BJ (cell line): ENCODE measurements at places on chromosomes 5 and 9.
A peak's percentile ranks its signal among the peaks of the same experiment; 100 is the strongest.

- no peak for DNase-seq
Measured at GRCh38 chr9:77604316-77604715, 43.8 kb downstream of the GNA14 start.

DNA sequence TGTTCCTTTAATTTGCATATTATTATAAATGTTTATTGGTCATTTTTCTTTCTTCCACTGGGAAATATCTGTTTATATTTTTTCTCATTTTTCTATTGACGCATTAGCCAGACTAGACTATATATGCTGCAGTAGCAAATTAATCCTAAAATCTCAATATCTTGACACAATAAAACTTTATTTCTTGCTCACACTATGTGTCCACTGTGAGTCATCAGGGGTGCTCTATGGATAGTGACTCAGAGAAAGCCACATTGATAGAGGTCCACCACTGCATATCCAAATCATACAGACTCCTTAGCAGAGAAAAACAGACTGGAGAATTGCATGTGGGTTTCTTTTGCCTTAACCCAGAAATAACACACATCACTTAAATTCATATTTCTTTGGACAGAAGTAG, 20.8 kb downstream of the OR1L3 start:
- no peak for DNase-seq

GRCh38 chr5:39302472-39302871, 61.8 kb downstream of the C9 start:
- DNase-seq: no peak

GRCh38 chr9:34994900-34995669, 5.5 kb downstream of the DNAJB5 start:
- DNase-seq: no peak

- no peak for DNase-seq
Measured at GRCh38 chr5:115309751-115310370, 13.4 kb upstream of the CCDC112 start.

DNA sequence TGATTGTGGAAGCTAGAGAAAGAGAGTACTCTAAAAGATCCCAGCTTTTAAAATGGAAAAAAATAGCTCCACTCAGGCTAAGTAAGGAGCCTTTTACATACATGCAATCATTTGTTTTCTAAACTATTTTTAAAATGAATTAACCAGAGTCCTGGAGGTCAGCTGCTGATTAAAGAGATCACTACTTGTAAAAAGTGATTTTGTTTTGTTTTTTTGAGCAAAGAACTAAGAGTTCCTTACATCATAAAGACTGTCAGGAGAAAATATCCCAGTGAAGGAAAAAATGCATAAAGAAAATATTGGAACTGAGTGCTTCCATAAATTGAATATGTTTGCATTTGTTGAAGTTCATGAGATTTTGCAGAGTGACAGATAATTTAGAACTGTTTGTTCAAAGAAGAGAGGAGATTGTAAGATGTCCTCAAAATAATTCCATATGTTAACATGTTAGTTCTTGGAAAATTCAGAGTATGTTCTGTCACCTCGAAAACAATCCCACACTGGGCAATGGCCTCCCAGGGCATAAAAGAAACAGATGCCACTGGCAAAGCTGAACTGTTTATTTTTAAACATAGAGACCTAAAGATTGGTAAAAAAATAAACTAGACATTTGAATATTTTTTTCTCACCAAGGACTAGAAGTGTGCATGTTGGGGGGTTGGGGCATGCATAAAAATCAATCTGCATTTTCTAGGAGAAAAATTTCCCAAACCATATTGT, 264.7 kb downstream of the NPR3 start:
- DNase-seq: no peak

DNA sequence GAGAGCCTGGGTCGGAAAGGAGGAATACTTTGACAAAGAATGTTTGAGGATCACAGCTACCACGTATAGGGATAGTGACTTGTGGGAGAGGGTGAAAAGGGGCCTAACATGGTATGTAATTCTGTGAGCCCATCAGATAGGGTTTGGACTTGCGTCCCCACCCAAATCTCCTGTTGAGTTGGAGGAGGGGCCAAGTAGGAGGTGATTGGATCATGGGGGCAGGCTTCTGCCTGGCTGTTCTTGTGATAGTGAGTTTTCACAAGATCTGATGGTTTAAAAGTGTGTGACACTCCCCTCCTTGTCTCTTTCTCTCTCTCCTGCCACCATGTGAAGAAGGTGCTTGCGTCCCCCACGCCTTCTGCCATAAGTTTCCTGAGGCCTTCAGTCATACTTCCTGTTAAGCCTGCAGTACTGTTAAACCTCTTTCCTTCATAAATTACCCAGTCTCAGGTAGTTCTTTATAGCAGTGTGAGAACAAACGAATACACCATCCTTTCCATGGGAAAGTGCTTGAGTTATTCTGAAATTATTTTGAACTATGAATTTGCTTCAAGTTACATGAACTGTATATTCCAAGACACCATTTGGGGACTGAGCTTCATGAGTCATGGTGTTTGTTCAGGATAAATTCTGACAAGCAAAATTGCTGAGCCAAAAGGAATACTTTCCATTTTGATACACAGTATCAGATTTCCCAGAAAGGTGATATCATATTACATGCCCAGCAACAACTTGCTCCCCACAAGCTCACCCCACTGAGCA, 68.8 kb upstream of the SSBP2 start:
- no peak for DNase-seq

DNA sequence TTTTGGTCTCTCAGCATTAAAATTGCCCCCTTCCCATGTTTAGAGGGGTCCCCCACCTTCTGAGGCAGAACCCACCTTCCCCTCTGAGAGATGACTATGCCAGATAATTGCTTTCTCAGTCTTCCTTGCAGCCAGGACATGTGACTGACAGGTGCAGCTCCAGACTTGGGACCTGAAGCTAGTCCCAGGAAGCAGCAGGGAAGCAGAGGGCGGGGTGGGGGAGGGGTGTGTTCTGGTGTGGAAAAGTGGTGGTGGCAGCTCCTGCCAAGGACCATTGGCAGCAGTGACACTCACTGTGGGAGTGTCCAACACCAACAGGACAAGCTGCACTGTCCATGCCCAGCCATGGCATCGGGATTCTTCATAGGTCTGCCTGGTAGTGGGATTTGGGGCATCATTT, 2.3 kb downstream of the EIF4E1B start:
- no peak for DNase-seq

DNA sequence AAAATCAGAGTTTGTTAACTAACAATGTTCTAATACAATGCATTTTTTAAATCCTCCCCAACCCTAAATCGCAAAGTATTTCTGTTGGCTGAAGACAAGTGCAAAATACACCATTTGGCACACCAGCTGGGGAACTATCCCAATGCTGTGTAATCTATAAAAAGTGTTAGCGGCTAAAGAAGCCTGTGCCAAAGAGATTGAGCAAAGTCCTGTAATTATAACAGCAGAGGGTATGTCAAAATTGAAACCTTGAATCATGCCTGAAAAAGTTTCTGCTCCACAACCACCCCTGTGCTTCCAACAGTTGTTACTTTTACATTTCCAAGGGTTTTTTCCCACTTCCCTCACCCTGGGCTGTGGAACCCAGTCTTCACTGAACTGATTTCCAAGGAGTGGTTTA, 83.1 kb upstream of the PLPP6 start:
- DNase-seq: no peak

DNA sequence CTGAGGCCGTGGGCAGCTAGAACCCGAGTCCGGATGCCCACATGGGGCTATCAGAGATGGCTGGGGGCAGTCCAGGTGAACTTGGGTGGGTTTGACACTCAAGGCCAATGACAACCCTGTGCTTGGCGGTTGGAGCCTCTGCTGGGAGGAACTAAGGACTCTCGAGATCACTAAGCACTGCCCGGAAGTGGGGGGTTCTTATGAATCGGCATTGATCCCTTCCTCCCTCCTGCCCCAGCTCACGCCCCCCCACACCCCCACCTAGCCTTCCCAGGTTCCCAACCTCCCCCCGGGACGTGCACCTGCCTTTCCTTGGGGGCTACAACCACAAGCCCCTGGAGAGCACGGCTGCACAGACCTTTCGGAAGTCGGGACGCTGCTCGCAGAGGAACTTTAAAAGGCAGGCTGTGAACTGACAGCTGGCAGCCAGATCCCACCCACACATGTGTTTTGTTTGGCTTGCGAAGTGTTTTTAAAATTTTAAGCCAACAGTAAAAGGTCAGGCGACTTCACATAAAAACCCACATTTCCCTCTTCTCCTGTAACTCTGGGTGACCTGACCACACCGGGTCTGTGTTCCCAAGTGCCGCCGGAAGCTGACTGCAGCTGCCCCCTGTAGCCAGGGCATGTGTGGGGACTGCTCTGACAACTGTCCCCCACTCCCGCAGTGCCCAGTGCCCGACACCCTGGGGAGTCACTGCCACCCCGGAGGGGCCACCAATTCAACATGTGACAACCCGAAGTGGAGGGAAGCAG, 5.1 kb upstream of the RALGDS start:
- no peak for DNase-seq

- DNase-seq: peak; percentile 87
Measured at GRCh38 chr9:134502809-134503211, 138.8 kb upstream of the COL5A1 start.

- DNase-seq: no peak
Measured at GRCh38 chr9:75891771-75892215, 1.3 kb downstream of the PCSK5 start.

DNA sequence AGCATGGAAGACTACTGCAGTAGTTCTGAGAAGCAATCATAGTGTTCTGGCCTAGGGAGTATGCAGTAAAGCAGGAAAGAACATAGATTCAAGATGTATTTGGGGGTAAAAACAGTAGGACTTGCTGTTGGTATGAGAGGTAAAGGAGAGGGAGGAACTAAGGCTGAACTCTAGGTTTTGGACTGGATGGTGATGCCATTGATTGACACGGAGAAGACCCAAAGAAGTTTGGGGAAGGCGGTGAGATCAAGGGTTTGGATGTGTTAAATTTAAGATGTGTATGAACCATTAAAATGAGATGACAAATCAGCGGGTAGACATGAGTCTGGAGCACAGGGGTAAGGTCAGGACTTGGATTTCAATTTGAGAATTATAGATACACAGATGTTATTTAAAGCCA, 2.0 kb upstream of the CDC37L1 start:
- no peak for DNase-seq

DNA sequence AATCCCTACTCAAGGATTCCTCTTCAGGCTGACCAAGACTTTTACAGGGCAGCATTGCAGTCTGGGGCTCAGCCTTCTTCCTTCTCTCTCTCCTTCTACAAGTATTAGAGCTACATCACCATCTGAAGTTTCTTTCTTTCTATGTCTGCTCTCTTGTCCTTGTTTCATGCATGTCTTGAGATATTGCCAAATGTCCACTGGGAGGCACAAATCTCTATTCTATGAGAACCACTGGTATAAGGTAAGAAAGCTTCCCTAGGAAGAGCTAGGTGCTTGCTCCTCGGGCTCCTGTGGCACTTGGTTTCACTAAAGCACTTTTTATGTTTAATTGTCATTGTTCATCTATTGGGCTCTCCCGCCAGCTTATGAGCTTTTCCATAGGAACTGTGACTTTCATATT, 289.2 kb upstream of the PCSK5 start:
- no peak for DNase-seq

- no peak for DNase-seq
Measured at GRCh38 chr5:2566284-2566683, 185.2 kb downstream of the IRX2 start.

- DNase-seq: no peak
Measured at GRCh38 chr5:42951293-42951840, 88.8 kb downstream of the ANXA2R start.

DNA sequence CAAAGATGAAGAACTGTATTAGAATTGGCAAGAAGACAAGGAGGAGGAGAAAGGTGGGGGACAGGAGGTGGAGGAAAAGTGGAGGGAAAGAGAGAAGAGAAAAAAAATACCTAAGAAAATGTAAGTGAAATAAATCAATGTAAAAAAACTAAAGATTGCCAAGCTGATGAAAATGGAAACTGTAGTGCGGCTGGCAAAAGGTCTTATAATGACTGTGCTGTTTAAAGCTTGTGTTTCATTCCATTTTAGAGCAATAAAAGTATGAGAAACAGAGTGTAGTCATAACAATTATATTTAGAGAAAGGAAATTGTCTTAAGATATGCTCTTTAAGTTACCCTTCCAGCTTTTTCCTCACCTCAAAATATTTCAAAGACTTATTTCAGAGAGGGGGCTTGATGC, 670.5 kb upstream of the SEMA6A start:
- no peak for DNase-seq

GRCh38 chr5:15692706-15693381, 192.9 kb downstream of the FBXL7 start:
- DNase-seq: no peak

GRCh38 chr5:151121665-151122064, 35.9 kb downstream of the ANXA6 start:
- no peak for DNase-seq

GRCh38 chr5:88672644-88673252, 210.2 kb downstream of the MEF2C start:
- DNase-seq: no peak

- no peak for DNase-seq
Measured at GRCh38 chr5:132055808-132056609, 4.4 kb upstream of the IL3 start.

DNA sequence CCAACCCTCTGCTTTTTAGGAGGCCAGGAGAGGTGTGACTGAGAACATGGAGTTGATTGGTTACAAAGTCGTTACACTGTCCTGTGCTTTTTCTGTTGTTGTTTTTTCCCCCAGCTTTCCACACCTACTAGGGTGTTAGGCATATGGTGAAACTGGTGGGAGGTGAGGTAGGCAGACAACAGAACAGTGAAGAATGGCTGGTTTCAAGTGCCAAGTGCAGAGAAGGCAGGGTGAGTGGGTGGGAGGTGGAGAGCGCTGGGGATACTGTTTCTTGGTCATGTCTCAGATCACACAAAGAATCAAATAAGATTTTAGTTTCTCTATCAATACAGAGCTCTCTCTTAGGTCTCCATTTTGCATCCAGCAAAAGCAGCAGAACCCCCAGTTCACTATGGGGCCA, 2.2 kb upstream of the SPTAN1 start:
- no peak for DNase-seq

- DNase-seq: no peak
Measured at GRCh38 chr9:5002811-5003210, 17.7 kb downstream of the JAK2 start.

- no peak for DNase-seq
Measured at GRCh38 chr9:119101048-119101447, 268.2 kb downstream of the BRINP1 start.

DNA sequence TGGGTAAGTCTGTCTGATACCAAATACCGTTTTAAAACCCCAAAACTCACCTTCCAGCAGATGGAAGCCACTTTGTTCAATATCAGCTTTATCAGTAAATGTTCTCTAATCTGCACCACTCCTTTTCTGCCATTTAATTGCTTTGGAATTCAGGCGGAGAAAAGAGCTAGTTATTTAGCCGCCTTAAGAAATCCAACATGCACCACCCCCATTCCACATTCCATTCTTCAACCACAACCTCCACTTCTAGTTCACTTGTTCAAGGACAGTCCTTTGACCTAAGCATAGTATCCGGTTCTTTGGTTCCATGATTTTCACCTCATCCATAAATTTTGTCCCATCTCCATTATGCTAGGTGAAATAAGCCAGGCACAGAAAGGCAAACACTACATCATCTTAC, 240.1 kb downstream of the DNAH5 start:
- DNase-seq: no peak
